ENCODE measurements at places on chromosomes 3 and 15.

- DNase-seq = no peak
These were observed 12.9 kb downstream of the CRABP1 start for GRCh38 chr15:78353093-78353492.

- DNase-seq = no peak
These were observed 5.4 kb downstream of the CCDC54 start for GRCh38 chr3:107382631-107383030.

GRCh38 chr3:42195879-42196330 lies 70.1 kb downstream of the CCK start:
- DNase-seq = no peak

DNA sequence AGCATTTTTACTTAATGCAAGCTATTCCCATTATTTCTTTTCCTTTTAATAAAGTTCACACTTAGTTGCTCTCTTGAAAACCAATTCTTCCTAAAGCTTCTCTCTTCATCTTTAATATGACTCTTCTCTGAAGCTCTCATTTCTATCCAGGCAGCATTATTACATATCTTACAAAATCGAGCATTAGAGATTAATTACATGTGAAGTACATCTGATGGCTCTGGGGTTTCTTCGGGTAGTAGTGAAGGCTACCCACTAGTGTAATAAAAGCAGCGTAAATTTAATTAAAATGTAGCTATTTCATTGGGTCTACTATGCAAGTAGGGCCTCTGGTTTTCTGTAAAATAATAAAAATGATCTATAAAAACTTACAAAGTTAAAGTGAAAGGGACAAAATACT lies 513.6 kb upstream of the DPH6 start:
- DNase-seq = no peak

GRCh38 chr3:173055228-173055933 lies 85.7 kb downstream of the SPATA16 start:
- no peak for DNase-seq

GRCh38 chr3:156899951-156900350 lies 73.8 kb downstream of the LEKR1 start:
- no peak for DNase-seq

- DNase-seq = no peak
These were observed 564.4 kb downstream of the TBL1XR1 start for GRCh38 chr3:176632925-176633324.

DNA sequence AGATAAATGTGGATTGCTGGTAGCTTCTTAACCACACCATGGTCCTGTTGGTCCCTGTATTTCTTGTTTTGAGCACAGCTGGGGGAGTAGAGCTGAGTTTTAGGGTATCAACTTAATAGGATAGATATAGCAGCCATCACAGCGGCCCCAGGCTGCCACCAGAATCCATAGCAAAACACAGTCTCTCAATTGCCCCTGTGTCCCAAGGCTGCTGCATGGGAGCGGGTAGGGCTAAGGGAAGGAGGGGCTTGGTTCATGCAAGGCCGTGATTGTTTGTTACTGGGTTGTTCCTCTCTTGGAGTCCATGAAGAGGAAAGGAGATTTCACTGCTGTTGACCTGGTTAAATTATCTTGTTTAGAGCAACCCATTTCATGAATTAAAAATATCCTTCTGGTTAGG lies 22.1 kb downstream of the ARNT2 start:
- no peak for DNase-seq

- DNase-seq = no peak
These were observed 210.2 kb downstream of the OSBPL10 start for GRCh38 chr3:31770822-31771326.

- DNase-seq = no peak
These were observed 27.3 kb downstream of the ANAPC13 start for GRCh38 chr3:134458406-134458945.

GRCh38 chr3:112979244-112979832 lies 4.4 kb upstream of the CD200R1 start:
- no peak for DNase-seq

- no peak for DNase-seq
These were observed 440.5 kb downstream of the NTRK3 start for GRCh38 chr15:87816016-87816415.

- peak; percentile 11 for DNase-seq
These were observed 2.4 kb downstream of the EHD4 start for GRCh38 chr15:41969851-41970431.

DNA sequence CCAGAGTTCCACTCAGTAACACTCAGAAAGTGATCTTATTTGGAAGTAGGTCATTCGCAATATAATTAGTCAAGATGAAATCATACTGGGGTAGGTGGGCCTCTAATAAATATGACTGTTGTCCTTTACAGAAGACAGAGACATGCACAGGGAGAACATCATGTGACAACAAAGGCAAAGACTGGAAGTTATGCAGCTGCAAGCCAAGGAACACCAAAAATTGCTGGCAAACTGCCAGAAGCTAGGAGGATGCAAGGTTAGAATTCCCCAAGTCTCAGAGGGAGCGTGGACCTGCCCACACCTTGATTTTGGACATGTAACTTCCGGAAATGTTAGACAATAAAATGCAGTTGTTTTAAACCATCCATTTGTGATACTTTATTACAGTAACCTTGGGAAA lies 471.5 kb upstream of the AGTR1 start:
- DNase-seq = no peak

GRCh38 chr3:7618606-7619005 lies 757.7 kb downstream of the GRM7 start:
- no peak for DNase-seq

- DNase-seq = no peak
These were observed 54.2 kb upstream of the RPL32 start for GRCh38 chr3:12895391-12896062.

- DNase-seq = no peak
These were observed 3.2 kb upstream of the FSIP1 start for GRCh38 chr15:39785841-39786240.

- DNase-seq = no peak
These were observed 129.4 kb downstream of the DNAJB8 start for GRCh38 chr3:128337305-128337704.

GRCh38 chr15:52144656-52145178 lies 32.1 kb upstream of the BCL2L10 start:
- no peak for DNase-seq

DNA sequence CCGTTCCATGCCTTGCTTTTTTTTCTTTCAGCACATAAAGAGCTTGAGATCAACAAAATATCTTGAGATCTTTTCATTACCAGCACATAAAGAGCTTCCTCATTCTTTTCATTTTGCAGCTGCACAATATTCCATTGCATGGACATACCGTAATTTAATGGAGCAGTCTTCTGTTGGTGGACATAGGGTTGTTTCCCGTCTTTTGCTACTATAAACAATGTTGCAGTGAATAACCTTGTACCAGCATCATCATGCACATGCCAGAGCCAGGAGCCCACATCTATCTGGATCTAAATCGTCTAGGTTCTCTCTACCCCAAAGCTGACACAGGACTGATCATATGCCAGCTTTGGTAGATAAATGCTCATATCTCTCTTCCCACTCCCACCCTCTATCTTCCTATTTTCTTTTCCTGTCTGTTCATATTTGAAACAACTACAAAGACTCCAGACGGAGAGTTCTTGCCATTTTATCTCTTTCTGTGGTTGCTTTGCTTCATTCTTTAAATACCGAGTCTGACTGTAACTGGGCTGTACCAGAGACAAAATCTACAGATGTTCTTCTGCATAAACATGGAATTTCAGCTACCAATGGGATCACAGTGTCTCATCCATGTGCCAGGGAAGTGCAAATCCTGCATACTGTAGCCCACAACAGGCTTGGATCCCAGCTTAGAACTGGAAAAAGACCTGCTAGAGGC lies 47.1 kb upstream of the AKAP13 start:
- no peak for DNase-seq

DNA sequence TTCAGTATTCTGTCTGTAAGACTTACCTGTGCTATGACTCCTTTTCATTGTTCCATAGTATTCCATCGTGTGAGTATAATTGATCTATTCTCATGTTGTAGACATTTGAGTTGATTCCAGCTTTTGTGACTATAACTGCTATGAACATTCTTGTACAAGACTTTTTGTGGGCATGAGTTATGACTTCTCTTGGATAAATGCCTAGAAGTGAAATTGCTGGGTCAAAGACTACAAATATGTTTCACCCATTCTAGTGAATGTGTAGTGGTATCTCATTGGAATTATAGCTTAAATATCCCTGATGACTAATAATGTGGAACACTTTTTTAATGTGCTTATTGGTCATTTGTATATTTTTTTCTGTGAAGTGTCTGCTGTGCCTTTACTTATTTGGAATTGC lies 27.6 kb upstream of the NPHP3 start:
- DNase-seq = no peak

DNA sequence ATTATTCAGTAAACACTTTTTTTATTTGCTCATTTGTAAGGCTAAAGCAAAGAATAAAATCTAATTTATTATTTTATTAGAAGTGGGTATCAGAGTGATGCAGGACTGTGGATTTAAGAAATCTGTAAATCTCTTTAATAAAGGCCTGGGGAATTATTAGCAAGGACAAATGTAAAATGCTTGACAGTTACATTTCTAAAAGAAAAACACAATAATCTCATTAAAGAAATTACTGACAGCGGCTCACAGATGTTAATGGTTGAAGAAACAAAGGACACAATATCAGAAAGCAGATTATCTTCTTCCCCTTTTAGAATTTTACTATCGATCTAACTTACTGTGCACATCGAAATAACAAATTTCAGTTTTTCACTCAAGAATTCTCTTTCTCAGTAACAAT lies 262.1 kb upstream of the MEIS2 start:
- no peak for DNase-seq

DNA sequence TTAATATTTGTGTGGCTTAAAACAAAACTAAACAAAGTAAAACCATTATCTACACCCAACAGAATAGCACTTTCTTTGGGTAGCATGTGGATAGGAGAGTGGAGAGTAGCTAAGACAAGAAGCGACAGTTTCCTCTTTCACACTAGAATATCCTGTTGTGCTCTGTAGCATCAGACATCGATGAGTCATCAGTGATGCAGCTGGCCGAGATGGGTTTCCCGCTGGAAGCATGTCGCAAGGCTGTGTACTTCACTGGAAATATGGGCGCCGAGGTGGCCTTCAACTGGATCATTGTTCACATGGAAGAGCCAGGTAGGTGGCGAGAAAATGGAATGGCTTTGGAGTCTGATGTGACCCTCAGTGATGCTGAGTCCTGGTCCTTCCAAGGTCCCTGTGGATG lies 108.1 kb downstream of the USP13 start:
- no peak for DNase-seq

DNA sequence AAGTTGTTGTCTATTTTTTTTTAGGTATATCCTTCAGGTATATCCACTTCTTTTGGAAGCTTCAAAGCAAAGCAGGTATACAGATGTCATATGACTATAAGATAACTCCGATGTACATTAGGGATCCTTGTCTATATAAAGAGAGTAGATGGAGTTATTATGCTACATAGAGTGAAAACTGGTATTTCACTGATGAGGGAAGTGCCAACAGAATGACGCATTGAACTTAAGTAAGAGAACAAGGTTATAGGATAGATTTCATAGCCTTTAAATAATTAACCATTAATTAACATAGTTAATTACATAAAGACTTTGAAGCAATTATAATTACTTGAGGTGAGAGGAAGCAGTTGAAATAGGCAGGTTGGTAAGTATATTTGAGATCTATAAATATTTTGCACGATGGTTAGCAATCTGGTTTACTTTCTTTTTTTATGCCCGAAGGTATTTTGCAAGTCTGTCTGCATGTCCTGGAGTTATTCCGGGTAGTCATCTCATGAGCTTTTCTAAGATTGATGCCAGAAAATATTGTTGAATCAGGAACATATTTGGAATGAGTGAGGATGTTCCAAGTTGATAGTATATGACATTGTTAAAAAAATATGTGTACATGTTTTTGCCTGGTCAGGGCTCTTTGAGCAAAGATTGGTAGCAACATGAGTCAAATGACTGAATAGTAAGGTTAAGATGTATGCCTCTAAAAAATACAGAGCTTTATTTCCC lies 299.5 kb upstream of the KCNMB2 start:
- no peak for DNase-seq

DNA sequence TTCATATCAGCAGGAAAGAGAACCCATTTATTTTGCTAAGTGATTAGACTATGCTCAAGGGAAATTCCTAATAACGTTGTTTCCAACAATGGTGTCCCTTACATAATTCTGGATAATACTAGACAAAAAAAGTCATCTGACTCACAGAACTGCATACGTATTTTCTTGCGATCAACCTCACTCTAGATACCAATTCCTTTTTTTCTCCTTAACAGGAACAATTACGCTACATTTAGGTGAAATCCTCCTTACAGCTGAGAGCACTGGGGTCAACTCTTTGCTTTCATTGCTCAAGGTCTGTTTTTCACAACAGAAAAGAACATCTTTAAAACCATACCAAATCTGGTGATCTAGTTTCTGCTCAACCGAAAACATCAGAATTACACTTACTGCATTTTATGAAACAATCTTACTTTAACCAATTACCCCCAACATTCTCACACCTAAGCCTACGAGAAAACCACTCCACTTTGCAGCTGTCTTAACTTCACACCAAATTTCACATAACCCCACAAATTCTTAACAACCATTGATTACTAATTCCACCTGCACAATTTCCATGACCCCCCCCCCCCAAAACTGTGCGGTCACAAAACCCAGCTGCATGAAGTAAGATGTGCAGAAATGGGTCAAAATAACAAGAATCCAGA lies 61.2 kb upstream of the ICE2 start:
- no peak for DNase-seq

DNA sequence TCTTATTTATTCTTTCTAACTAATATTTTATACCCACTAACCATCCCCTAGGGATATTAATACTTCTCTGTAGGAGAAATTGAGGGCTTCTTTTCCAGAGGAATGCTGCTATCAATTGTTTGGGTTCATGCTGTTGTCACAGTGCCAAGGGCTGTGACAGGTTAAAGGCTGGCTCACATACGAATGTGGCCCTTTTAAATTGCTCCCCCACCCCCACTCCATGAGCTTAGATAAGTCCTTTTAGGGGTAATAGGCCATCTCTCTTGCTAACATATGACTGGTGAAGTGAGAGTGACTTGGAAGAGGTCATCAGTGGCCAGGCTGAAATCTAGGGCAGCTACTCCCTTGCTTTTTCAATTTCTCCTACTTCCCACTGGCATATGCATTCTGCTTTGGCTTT lies 121.9 kb upstream of the DPH6 start:
- DNase-seq = no peak

DNA sequence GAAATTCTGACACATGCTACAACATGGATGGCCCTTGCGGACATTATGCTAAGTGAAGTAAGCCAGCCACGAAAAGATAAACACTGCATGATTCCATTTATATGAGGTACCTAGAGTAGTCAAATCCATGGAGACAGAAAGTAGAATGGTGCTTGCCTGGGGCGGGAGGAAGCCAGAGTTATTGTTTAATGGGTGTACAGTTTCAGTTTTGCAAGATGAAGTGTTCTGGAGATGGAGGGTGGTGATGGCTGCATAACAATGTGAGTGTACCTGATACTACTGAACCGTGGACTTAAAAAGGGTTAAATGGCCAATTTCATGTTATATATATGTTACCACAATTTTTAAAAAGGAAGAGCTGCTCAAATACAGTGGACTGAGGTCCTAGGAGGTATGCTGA lies 66.9 kb downstream of the SEMA5B start:
- no peak for DNase-seq

All from left forelimb (tissue), 1 donor.